ENCODE measurements at places on chromosomes 1 and 21.

GRCh38 chr21:43984905-43985689 is 27.0 kb upstream of the TRAPPC10 start:
- no peak for DNase-seq

DNA sequence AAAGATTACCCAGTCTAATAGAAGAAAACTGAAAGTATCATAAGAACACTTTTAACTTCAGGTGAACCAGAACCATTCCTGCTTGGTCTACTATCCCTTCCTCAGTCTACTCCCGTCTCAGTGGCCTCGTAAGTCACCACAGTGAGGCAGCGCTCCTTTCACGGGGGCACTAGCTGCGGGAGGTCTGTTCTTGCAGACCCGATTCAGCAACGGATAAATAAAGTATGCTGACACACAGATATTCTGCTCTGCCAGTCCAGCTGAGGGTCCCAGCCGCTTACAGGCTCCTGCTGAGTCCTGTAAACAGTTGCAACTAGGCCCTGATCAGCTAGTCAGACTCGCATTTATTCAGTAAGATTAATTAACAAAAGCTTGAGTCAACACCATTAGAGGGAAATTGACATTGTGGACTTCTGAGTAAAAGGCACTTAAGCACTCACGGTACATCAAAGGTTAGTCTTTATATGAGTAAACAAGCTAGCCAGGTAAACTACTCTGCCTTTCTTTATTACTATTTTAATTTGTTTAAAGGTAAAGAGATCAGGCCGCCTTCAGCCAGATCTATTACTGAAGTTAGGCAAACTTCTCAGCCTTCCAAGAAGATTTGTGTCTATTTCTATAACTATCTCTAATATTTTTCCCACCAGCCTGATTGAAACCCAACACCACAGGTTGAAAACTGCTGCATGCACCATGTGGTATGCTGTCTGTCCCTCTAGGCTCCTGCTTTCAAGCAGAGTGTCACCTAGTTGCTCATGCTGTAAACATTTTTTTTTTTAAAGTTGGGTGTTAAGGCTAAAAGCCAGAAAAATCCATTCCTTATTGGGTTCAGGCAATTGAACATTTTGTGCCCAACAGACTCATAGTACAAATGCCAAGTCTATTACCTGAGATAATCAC is 87.7 kb downstream of the INTS7 start:
- no peak for DNase-seq

GRCh38 chr1:78055565-78056132 is 9.9 kb downstream of the GIPC2 start:
- DNase-seq, result no peak

DNA sequence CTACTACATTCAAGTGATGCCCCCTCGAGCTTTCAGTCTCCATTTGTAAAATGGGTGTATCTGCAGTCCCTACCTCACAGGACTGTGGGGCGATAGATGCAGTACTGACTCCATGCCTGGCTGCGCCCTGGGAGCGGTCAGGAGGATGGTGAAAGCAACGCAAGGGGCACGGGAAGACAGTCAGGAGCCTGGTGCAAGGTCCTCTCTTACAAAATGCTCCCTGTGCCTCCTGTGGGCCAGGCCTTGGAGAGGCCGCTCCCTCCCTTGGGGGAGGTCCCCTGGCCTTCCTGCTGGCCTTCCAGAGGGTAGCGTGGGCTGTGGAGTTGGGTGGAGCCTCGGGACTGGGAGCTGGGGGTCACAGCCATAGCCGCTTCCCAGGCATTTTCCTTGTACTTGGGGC is 21.6 kb downstream of the FAM151A start:
- no peak for DNase-seq

DNA sequence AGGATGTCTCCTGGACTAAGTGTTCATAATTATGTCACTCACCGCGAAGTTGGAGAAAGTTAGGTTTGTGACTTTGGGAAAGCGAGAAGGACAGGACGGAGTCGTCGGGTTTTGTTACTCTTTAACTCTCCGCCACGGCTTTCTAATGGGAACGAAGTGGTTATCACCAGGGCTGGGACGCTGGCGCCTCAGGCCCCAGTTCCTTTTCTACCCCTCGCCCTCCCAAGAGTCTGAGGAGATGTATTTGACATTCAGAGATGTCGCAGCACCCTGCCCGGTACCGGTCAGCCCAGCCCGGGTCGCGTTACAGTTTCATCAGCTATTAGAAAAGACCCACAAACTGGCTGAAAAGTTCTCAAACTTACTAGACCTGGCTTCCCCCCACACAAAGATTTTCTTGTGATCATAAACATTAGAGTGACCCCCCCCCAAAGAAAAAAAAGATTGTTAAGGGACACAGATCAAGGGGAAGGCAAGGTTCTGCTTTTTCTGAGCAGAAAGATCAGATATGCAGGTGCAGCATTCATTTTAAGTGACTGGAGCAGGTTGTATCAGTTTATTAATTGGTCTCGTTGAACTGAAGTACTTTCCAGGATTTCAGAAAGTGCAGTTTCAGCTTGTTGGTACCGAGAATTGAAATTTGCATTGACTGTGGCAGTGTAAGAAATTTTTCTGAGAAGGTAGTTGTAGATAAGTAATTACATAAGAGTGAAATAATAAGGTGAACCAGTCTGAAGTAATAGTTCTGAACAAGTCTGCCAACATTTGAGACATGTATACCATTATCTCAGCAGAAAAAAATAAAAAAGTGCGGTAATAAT is 859 bp upstream of the ZBTB18 start:
- no peak for DNase-seq
